ENCODE measurements at places on chromosomes 6 and 20.
A peak's percentile ranks its signal among the peaks of the same experiment; 100 is the strongest.

GRCh38 chr6:15299430-15300131, 53.7 kb downstream of the JARID2 start:
- no peak for DNase-seq

GRCh38 chr6:140252099-140252498, 877.7 kb upstream of the CITED2 start:
- no peak for DNase-seq

DNA sequence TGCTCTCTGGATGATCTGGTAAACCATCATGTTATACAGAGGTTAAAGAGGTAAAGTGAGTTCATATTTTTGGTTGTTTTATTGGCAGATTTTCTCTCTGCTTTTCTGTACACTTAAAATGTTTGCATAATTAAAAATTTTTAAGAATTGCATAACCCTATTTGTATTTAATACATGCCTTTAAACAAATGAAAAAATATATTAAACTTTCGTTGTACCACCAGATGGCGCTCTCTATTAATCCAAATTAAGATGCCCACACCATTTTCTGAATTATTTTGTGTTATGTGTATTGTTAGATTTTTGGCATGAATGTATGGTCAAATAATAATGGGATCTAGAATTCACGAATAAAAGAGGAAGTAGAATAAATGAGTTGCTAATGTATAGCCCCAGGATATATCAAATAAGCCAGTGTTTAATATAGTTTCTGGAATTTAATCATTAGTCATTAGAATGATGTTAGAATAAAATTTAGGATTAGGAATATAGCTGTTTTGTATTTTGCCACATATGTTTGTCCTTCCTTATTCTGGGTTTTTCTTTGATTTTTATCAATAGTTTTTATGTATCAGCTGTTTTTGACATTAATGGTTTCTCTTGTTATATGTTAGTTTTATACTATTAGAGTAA, 38.9 kb downstream of the SMAP1 start:
- peak; percentile 25 for DNase-seq

GRCh38 chr6:39197521-39197920, 31.8 kb downstream of the KCNK5 start:
- no peak for DNase-seq

GRCh38 chr6:148451690-148452089, 109.1 kb downstream of the SASH1 start:
- DNase-seq = no peak

- no peak for DNase-seq
Observed at GRCh38 chr6:14791526-14791925, 454.3 kb upstream of the JARID2 start.

GRCh38 chr6:125753218-125753936, 3.9 kb downstream of the HEY2 start:
- DNase-seq = peak; percentile 21

GRCh38 chr20:24863356-24863755, 85.7 kb upstream of the CST7 start:
- no peak for DNase-seq

- no peak for DNase-seq
Observed at GRCh38 chr6:143539106-143539505, 27.6 kb upstream of the FUCA2 start.

DNA sequence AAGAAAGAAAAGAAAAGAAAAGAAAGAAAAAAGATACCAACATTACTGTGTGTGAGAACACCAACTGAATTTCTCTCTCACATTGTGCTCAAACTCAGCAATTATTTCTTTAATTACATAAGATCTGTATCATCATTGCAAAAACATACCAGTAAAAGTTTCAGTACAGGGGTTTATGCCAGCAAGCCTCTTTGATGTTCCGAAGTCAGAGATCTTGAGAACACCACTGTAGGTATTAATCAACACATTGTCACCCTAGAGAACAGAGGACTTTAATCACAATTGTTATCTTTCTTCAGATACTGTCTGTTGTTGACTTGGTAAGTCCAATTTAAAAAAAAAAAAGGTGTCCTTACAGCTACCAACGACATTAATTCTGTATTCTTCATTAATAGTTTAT, 60.9 kb upstream of the MAP7 start:
- no peak for DNase-seq

DNA sequence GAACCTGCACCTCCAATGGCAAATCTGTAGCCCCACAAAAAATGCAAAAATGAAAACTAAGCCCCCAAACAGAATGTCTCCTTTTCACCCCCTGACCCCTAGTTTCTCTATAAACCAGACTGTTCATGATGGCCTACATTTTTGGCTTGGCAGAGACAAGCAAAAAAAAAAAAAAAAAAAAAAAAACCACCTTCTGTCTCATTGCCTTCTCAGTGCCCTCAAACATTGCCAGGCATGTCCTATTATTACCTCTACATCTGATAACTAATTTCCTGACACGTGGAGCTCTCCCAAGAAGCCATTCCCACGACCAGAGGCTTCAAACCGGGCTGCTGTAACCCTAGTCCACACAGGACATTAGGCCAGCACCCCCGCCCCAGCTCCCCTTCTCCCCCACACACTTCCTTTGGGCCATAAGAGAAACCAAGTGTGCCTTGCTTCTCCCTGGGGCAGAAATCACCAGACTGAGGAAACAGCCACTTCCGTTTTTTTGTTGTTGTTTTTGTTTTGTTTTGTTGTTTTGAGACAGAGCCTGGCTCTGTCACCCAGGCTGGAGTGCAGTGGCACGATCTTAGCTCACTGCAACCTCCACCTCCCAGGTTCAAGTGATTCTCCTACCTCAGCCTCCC, 65.4 kb downstream of the GPR6 start:
- peak; percentile 20 for DNase-seq

GRCh38 chr6:42281570-42281969, 63.9 kb upstream of the MRPS10 start:
- no peak for DNase-seq

DNA sequence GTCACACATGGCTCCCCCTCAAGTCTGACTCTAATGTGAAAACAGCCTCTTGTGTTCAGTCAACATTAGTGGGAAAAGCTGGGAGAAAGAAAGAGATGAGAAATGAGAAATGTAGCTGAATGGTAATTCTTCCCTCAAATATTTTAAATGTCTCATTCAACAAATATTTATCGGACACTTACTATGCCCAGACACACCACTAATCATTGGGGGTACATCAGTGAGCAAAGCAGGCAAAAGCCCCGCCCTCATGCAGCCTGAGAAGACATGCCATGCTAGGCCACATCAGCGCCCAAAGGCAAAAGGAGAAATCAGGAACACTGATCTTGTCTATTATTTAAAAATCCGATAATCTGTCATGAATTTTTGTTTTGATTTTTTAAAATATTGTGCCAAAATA, 89.9 kb upstream of the ASF1A start:
- no peak for DNase-seq

DNA sequence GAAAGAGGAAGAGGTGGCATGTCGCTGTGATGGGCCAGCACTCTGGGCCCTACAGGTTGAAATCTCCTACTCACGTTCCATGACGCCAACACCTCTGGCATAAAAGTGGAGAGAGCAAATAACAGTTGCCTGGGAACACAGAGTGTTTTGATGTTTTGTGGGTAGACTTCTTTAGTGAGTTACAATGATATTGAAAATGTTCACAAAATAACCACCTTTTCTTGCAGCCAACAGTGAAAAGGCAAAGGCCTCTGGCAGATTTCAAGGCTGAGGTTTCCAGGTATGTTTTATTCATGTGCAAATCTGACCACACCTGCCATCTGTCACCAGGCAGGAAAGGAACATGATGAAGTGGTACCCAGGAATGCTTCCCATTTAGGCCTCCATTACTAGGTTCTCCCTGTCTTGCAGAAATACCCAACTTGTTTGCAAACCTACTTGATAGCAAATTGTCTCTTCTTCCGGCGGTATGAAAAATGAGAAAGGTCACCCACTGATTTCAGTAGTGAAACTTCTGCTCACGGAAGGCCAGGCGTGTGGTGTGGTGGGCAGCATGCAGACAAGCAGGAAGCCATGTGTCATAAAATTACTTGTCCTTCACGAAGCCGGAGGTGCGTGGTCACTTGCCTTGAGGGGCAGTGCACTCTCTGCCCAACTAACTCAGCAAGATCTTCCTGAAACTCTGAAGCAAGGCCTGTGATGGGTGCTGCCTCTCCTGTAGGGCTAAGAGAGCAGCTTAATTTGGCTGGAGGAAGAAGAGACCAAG, 299.1 kb upstream of the PRDM1 start:
- DNase-seq = no peak

DNA sequence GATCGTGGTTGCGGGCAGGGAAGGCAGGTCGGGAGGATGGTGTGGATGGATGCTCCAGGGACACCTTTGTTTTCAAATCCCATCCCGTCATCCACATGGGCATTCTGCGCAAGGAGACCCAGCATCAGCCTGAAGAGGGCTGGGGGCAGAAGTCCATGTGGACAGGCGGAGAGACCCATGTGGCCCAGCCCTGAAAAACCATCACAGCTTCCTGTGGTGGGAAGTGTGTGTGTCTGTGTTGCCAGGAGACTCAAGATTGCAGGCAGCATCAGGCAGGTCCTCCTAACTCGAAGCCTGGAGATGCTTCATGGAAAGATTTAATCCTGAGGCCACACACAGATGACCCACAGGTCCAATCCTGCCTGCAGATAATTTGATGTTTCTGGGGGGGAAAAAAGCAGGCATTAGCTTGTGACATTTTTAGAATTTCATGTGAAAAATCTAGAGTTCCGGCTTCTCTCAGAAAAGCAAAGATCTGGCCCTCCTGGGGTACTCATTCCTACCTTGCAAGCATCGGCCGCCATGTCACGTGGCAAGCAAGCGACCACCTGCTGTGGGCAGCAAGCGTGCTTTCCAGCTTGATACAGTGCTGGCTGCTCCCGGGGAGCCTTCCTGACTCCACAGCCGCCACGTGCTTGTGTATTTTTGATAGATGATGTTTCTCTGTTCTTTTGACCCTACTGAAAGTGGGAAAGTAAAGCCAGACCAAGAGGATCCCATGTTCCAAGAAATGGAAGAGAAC, 25.8 kb downstream of the BCAS4 start:
- DNase-seq = no peak

GRCh38 chr6:168149015-168149414, 70.0 kb upstream of the FRMD1 start:
- DNase-seq = no peak

- DNase-seq = no peak
Observed at GRCh38 chr20:53439616-53440015, 154.0 kb downstream of the ZNF217 start.

DNA sequence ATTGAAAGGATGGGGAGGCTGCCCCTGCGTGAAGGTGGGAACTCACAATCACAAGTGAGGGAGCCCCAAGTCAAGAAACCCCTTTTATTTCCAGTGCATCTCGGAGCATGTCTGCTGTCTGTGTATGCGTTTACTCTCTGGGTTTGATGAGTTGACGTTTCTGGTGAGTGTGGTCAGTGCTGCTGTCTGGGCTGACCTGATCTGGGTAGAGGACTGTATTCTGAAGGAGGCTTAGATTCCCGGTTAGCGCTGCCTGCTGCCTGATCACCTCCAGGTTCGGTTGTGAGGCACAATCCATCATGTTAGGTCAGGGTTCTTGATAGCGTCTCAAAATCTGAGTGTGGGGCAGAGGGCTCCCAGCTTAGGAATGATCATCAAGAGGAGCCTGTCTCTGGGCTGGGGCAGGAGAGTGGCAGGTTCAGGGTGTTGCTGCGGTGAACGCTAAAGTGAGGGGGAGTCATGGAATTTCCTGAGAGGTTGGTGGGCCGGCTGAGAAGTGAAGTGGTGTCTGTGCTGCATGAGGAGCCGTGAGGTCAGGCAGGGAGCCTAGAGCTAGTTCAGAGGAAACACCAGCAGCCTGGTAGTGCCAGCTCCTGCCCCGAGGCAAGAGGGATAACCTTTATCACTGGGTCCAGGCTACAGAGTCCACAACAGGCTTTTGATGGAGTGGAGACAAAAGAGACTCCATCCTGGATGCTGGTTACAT, 225.3 kb upstream of the CST7 start:
- DNase-seq = no peak

DNA sequence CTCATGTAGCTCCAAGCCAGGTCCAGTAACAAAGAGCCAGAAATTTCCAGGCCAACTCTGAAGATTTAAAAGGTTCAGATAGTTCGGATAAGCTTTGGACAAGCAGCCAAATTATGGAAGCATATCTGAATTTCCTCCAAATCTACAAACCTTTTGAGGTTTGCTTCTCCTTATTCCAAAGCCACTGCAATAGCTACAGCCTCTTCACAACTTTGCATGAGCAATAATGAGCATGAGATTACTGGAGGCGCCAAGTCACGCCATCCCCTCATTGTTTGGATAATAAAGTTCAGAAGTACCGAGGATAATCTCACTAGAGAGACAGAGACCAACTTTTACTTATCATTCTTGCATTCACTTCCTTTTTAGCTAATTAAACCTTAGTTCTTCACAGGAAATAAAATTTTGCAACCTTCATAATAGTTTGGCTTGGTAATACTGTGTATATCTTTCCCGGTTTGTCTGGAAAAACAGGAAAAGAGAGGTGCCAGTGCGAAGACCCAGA, 329.6 kb upstream of the RSPO3 start:
- DNase-seq = no peak

DNA sequence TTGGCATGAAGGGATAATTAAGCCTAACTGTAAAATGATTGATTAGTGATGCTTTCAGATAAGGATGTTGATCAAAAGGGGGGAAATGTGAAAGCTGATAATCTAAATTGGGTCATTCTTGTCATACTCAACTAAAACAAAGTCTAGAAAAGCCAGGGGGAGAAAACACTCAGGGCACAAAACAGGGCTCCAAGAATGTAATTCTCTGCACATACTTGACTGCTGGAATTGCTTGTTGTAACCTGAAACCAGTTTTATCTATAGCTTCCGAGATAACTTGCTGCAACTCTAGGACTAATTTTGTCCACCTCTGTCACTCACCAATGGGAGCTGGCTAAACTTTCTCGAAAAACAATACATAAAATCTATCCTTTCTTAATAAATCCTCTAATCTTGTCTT, 310.3 kb downstream of the CLVS2 start:
- no peak for DNase-seq

- no peak for DNase-seq
Observed at GRCh38 chr6:23505026-23505425, 621.0 kb upstream of the NRSN1 start.

- no peak for DNase-seq
Observed at GRCh38 chr6:148395583-148396101, 53.0 kb downstream of the SASH1 start.

GRCh38 chr20:25071734-25072133, 10.2 kb downstream of the VSX1 start:
- DNase-seq = no peak

GRCh38 chr6:126060400-126060799, 74.1 kb downstream of the TRMT11 start:
- no peak for DNase-seq

- DNase-seq = peak; percentile 54
Observed at GRCh38 chr6:75824160-75824559, 75.1 kb downstream of the MYO6 start.
